ENCODE measurements at places on chromosomes 7 and 10. TPM values are rescaled to one million over a fixed set of nuclear protein-coding genes. Genes with fewer than 3 reads are reported as not detected.

DNA sequence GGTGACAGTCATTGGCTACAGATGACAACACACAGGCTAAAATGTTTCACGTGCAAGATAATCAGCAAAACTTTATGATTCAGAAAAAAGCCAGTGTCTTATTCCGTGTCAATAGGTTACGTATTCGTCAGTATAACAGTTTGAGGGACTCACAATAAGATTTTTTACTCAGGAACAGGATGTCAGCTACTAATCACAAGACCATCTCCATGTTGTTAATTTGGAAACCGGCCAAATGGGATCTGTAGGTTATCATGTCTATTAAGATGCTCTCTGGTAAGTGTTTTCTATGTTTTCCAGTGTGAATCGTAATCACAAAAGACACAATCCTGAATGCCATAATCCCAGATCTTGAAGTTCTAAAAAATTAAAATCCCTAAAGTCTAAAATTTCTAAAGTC, 197.3 kb downstream of the ETV1 start:
- no peaks in the 10 kb centered on the region for H3K27me3 ChIP-seq
- no peak overlapping the region for H3K27ac ChIP-seq
- no peaks in the 10 kb centered on the region for H3K36me3 ChIP-seq
- DNase-seq, result no peak
- H3K4me1 ChIP-seq, result no peaks in the 10 kb centered on the region
- no peak overlapping the region for H3K4me3 ChIP-seq

DNA sequence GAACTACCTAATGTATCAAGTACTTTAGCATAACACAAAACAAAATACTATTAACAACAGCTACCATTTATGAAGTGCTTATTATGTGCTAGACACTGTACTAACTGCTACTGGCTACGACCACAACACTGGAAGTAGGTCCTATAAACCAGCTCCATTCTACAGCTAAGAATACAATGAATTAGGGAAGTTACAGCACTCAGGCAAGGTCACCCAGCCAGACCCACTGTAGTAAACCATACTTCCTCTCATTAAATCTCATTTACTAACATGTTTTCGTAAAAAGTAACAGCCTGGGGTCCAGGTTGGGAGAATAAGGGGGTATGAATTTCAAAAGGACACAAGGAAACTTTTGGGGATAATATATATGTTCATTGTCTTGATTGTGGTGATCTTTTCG, 25.4 kb downstream of the NAPEPLD start:
- no peak overlapping the region for H3K27ac ChIP-seq
- no peak for DNase-seq
- no peak overlapping the region for H3K4me3 ChIP-seq
- H3K27me3 ChIP-seq, result no peaks in the 10 kb centered on the region
- no peaks in the 10 kb centered on the region for H3K36me3 ChIP-seq
- no peaks in the 10 kb centered on the region for H3K4me1 ChIP-seq

DNA sequence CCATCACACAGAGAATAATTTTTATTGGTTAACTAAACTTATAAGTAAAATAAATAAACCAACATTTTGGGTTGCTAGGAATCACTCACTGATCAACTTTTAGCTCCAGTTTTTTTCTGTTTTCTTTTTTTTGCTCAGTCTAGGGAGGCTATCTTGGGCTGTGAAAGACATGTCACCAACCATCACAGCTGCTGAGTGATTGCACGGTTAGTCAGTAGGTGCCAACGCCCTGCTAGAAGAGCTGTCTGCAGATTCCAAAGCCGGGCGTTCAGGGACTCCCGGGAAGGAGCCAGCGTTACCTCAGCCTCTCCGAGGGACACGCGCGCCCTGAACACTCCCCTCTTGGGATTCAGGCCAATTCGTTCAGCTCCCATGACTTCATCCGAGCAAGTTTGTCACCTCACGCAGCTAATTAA, 604 bp upstream of the STAM start:
- DNase-seq, result peak; percentile 84
- H3K4me3 ChIP-seq, result peak overlapping the region; percentile 91

Gene MSS51
- 1.5 TPM for total RNA-seq

DNA sequence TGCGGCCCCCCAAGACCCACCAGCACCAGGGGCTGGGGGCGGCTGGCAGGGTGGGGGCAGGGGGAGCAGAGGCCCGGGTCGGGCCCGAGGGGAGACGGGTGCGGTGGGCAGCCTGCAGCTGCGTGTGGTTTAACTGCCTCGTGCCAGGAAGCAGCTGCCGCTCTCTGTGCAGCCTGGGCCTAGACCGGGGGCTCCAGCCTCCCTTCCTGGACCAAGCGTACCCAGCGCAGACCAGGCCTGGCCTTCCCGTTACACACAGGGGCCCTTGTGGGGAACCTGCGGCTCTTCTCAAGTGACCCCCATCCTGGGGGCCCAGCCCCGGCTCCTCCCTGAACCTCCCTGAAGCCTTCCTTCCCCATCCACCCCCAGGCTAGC, 6.6 kb upstream of the INTS1 start:
- no peak for DNase-seq
- no peak overlapping the region for H3K4me3 ChIP-seq
- no peaks in the 10 kb centered on the region for H3K27me3 ChIP-seq

Gene WDFY4
- total RNA-seq, result 0.66 TPM

- no peaks in the 10 kb centered on the region for H3K4me1 ChIP-seq
- DNase-seq, result no peak
- H3K4me3 ChIP-seq, result no peak overlapping the region
- H3K27me3 ChIP-seq, result no peaks in the 10 kb centered on the region
Observed at GRCh38 chr10:15316145-15316544, 54.9 kb downstream of the FAM171A1 start.

Gene SFRP4
- 54.2 TPM for total RNA-seq

DNA sequence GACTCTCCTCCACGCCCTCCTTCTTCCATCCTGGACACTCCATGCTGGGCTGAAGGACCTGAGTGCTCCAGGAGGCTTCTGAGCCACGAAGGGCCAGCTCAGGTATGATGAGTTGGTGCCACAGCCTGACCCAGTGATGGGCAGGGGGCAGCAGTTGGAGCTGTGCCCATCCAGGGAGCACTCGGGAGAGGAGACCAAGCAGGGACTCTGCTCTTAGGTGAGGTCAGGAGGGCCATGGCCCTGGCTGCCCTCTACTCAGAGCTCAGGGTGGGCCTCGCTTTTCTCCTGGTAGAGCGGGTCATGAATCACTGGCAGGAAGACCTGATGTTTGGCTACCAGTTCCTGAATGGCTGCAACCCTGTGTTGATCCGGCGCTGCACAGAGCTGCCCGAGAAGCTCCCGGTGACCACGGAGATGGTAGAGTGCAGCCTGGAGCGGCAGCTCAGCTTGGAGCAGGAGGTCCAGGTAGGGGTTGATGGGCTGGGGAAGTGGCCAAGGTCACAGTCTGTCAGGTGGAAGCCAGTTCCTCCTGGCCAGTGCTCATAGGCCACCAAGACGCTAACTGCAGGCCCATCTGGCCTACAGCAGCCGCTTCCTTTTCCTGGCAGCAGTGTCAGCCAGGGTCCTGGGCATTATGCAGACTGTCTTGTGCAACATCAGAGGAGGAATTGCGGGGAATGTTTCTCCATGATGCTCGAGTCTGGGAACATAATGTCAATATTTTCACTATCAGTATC, 50.8 kb downstream of the ALOX5 start:
- no peak overlapping the region for H3K27ac ChIP-seq
- no peak overlapping the region for H3K4me3 ChIP-seq
- H3K27me3 ChIP-seq, result peaks cover 22% of the 10 kb centered on the region
- DNase-seq, result no peak
- no peaks in the 10 kb centered on the region for H3K4me1 ChIP-seq

Gene TDRD1
- not detected for total RNA-seq

GRCh38 chr7:133797818-133798520, 329.2 kb upstream of the LRGUK start:
- no peaks in the 10 kb centered on the region for H3K27me3 ChIP-seq
- H3K4me3 ChIP-seq, result no peak overlapping the region
- DNase-seq, result peak; percentile 56
- H3K4me1 ChIP-seq, result peaks cover 3% of the 10 kb centered on the region
- no peaks in the 10 kb centered on the region for H3K36me3 ChIP-seq
- peak overlapping the region; percentile 16 for H3K27ac ChIP-seq

DNA sequence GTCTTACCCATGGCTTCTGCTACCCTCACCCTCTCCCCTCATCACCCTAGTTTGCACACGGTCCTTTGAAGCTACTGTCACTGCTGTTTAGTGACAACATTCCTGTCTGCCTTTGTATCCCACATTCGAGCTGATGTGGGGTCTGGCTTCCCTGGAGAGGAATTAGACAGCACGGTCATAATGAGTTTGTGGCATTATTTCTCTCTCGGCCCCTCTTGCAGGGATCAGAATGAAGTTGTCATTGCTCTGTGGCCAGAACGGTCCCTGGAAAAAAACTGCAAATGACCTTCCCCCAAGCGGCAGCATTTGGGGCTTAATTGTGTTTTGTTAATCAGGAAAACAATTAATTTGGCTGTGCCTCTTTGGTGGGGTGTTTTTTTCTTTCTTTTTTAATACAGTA, 317.2 kb upstream of the PODXL start:
- no peaks in the 10 kb centered on the region for H3K4me1 ChIP-seq
- no peaks in the 10 kb centered on the region for H3K27me3 ChIP-seq
- no peak overlapping the region for H3K4me3 ChIP-seq
- H3K36me3 ChIP-seq, result no peaks in the 10 kb centered on the region

DNA sequence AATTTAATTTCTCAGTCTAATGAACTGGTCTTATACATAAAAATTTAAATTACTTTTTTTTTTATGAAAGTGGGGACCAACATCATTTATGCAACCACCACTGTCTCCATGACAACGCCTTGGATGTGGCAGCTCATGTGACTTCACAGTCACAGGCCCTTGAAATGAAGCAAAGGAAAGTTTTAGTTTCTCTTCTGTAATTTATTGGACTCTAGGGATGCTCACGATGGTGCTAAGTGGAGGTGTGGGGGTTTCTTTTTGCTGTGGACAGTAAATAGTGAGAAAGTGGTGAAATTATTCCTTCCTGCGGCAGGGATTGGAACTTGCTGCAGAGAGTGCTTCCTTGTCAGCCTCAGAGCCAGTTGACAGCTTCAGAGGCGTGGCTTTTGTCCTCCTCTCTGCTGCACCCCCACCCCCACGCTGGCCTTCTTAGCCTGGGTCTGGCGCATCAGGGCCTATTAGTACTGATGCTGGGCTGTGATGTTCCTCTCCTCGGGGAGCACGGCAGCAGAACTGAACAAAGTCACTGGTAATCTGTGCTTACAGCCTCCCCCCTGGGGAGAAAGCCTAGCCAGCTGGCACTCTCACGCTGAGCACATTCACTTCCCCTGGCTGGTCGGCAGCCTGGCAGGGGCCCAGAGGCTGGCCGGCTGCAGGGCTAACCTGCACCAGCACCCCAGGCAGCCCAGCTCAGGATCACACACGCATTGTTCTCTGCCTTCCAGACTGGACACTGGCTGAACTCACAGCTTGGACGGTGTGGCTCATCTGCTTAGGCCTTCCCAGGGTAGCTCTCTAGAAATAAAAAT, 517.5 kb upstream of the GALNT17 start:
- H3K4me1 ChIP-seq, result no peaks in the 10 kb centered on the region
- H3K27me3 ChIP-seq, result no peaks in the 10 kb centered on the region
- H3K27ac ChIP-seq, result no peak overlapping the region
- no peak overlapping the region for H3K4me3 ChIP-seq
- no peaks in the 10 kb centered on the region for H3K36me3 ChIP-seq

Gene HDAC9
- total RNA-seq, result 3.6 TPM

DNA sequence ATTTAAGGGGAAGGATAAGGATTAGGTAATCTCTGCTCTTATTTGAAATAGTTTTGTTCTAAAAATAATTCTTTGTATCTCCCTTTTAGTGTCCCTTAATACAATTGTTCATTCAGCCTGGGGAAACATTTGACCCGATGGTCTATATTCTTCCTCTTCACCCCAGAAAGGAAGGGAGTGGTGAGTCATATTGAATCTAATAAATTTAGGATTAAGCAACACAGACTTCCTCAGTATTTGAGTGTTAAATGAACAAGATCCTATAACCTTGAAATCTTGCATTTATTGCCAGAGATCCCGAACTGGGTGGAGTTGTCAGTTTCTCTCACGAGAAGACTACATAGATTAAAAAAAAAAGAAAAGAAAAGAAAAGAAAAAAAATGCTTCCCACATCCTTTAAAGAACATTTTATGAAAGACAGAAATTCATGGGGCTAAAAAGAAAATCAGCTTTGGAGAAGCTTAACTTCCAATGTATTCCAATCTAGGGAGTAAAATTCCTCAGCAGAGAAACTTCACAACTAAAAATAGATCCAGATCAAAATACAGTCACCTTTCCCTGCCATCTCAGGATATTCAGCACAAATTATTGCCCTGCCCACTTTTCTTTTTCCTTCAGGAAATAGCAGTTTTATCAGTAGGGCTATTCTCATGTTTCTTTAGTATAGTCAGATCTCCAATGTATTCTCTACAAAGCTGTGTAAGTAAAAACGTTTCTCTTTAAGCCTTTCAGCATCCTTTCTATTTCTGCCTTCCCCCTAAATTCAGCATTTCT, 82.2 kb downstream of the SEMA3D start:
- H3K27me3 ChIP-seq, result no peaks in the 10 kb centered on the region
- H3K36me3 ChIP-seq, result no peaks in the 10 kb centered on the region
- DNase-seq, result peak; percentile 81
- no peak overlapping the region for H3K4me3 ChIP-seq
- no peak overlapping the region for H3K27ac ChIP-seq
- H3K4me1 ChIP-seq, result peaks cover 3% of the 10 kb centered on the region

GRCh38 chr7:76338298-76339084, 20.3 kb downstream of the YWHAG start:
- H3K27ac ChIP-seq, result no peak overlapping the region
- H3K36me3 ChIP-seq, result peaks cover 3% of the 10 kb centered on the region
- no peak overlapping the region for H3K4me3 ChIP-seq
- H3K4me1 ChIP-seq, result peaks cover 13% of the 10 kb centered on the region
- peak; percentile 53 for DNase-seq
- H3K27me3 ChIP-seq, result no peaks in the 10 kb centered on the region

DNA sequence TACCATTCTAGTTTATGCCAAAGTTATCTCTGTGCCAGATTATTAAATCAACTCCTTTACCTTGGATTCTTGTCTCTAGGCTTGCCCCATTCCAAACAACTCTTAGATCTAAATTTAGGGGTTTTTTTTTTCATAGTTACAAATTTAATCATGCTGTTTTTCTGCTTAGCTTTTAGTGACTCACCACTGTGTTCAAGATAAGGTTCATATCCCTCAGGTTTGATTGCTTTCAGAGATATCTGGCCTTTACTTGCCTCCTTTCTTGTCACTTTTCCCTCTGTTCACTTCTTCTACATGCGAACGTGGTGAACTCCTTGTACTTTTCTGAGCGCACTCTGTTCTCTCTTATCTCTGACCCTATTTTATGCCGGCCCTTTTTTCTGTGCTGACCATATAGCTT, 78.2 kb downstream of the VPS50 start:
- no peak overlapping the region for H3K4me3 ChIP-seq
- H3K27ac ChIP-seq, result no peak overlapping the region
- no peaks in the 10 kb centered on the region for H3K27me3 ChIP-seq
- peaks cover 4% of the 10 kb centered on the region for H3K4me1 ChIP-seq

- H3K27me3 ChIP-seq, result no peaks in the 10 kb centered on the region
- no peaks in the 10 kb centered on the region for H3K4me1 ChIP-seq
- no peak overlapping the region for H3K4me3 ChIP-seq
- H3K36me3 ChIP-seq, result no peaks in the 10 kb centered on the region
Observed at GRCh38 chr10:21832821-21833130, 170.8 kb downstream of the DNAJC1 start.

GRCh38 chr10:4588824-4589223, 237.2 kb upstream of the AKR1E2 start:
- H3K27ac ChIP-seq, result no peak overlapping the region
- no peaks in the 10 kb centered on the region for H3K27me3 ChIP-seq
- H3K4me3 ChIP-seq, result no peak overlapping the region
- DNase-seq, result peak; percentile 10

- no peaks in the 10 kb centered on the region for H3K27me3 ChIP-seq
- no peaks in the 10 kb centered on the region for H3K36me3 ChIP-seq
- no peaks in the 10 kb centered on the region for H3K4me1 ChIP-seq
- no peak for DNase-seq
- no peak overlapping the region for H3K4me3 ChIP-seq
Observed at GRCh38 chr7:98681951-98682350, 64.9 kb downstream of the NPTX2 start.
